ENCODE measurements at places on chromosomes 5 and 9.

- no peak for DNase-seq
These were observed 414.1 kb downstream of the FAM170A start for GRCh38 chr5:120043431-120043830.

GRCh38 chr9:92638621-92639101 lies 31.3 kb downstream of the IPPK start:
- no peak for DNase-seq

DNA sequence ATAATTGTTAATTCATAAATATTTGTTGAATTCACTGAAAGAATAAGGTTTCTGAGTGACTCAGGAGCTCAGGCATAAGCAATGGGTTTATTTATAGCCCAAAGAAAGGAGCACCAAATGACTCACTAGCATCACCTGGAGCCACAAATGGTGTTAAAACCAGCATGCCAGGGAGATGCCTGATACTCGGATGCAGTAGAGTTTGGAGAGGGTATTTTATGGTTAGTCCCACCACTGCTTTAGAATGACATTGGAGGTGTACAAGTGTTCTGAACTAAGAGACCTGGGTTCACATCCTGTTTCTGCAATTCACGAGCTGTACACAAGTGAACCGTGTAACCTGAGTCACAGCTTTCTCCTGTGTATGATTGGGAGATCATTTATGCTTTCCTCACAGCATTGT lies 25.2 kb downstream of the CCL28 start:
- DNase-seq = no peak

DNA sequence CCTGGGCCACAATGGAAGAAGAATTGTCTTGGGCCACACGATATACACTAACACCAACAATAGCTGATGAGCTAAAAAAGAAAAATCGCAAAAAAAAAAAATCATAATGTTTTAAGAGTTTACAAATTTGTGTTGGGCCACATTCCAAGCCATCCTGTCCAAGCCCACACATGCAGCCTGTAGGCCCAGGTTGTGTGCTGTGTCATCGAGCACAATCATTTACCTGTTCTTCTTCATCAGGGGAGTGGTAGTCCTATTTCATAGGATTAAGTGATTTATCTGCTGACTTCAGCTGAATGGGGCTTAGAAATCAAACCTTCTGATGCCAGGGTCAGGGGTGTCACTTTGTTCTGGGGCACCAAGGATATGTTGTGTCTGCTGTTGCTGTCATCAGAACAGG lies 44.6 kb upstream of the ELL2 start:
- no peak for DNase-seq

- DNase-seq = no peak
These were observed 59.0 kb upstream of the DNAH5 start for GRCh38 chr5:14003513-14003912.

GRCh38 chr9:4938496-4938895 lies 46.6 kb upstream of the JAK2 start:
- DNase-seq = no peak

Data from nephron progenitor cell (in vitro differentiated cells).